ENCODE measurements at places on chromosomes 13 and 19. TPM values are rescaled to one million over a fixed set of nuclear protein-coding genes. Genes with fewer than 3 reads are reported as not detected.

- no peak for DNase-seq
- H3K36me3 ChIP-seq, result no peaks in the 10 kb centered on the region
- no peaks in the 10 kb centered on the region for H3K27me3 ChIP-seq
- H3K27ac ChIP-seq, result no peak overlapping the region
- no peaks in the 10 kb centered on the region for H3K4me1 ChIP-seq
These were observed 109.6 kb upstream of the CACNA1A start for GRCh38 chr19:13615890-13616289.

DNA sequence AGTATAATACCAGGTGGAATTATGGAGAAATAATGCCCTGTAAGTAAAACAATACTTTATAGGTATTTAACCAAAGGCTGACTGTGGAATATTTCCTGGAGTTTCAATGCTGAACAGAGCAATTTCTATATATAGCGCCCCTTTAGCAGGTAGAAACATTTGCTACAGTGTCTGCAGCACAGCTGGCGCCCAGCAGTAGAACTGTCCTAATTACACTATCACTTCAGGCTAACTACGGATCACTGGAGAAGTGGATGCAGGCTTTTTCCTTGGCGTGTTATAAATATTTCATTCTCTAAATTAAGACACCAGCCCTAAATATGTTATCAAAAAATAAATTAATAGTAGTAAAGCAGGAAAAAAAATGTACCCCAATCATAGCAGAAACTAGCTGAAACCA lies 3.1 kb downstream of the SHISA2 start:
- H3K36me3 ChIP-seq, result no peaks in the 10 kb centered on the region
- no peak overlapping the region for H3K4me3 ChIP-seq
- peaks cover 34% of the 10 kb centered on the region for H3K4me1 ChIP-seq
- H3K27me3 ChIP-seq, result peaks cover 12% of the 10 kb centered on the region
- no peak overlapping the region for H3K27ac ChIP-seq

- no peak overlapping the region for H3K27ac ChIP-seq
- peaks cover 20% of the 10 kb centered on the region for H3K4me1 ChIP-seq
- DNase-seq, result no peak
- no peaks in the 10 kb centered on the region for H3K27me3 ChIP-seq
These were observed 3.3 kb downstream of the FCGRT start for GRCh38 chr19:49515767-49516166.

EHD2 gene
- 50.7 TPM for total RNA-seq

ZNF547 gene
- 4.0 TPM for total RNA-seq
